Activated CD8-positive, alpha-beta memory T cell treated with anti-CD3 and anti-CD28 coated beads for 4 hours (primary cell): ENCODE measurements at places on chromosomes 12 and 14.
A peak's percentile ranks its signal among the peaks of the same experiment; 100 is the strongest.

DNA sequence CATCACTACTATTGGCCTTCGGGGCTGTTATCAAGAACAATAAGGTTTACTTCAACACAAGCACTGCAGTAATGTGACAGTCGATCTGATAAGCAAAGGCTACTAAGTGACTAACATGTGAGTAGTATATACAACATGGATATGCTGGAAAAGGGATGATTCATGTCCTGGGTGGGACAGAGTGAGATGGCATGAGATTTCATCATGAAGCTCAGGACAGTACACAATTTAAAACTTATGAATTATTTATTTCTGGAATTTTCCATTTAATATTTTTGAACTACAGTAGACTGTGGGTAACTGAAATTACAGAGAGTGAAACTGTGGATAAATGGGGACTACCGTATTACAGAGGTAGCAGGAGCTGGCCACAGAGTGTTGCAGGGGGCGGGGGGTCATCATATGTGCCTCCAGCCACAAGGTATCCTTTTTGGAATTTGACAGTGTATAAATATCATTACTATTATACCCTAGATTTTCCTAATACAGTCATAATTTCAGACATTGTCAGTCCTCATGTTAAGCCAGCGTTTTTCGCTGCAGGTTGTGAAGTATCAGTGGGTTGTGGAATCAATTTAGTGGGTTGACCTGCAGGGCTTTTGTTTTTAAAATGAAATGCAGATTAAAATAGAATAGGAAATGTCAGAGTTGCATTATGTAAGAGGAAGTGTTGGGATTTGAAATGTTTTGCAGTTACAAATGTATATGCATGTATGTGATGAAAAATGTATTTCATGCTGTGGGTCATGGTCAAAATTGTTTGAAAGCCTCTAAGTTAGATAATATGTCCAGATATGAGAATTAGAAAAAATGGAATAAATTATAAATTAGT is 148.0 kb upstream of the NUDT4 start:
- no peak for DNase-seq

- DNase-seq: no peak
Measured at GRCh38 chr14:104356738-104357688, 218.6 kb downstream of the KIF26A start.

- DNase-seq: no peak
Measured at GRCh38 chr12:112161711-112162110, 36.4 kb downstream of the TRAFD1 start.

- no peak for DNase-seq
Measured at GRCh38 chr12:53961025-53961761, 6.5 kb downstream of the HOXC12 start.

- DNase-seq: no peak
Measured at GRCh38 chr12:130645751-130646150, 70.3 kb downstream of the RIMBP2 start.

DNA sequence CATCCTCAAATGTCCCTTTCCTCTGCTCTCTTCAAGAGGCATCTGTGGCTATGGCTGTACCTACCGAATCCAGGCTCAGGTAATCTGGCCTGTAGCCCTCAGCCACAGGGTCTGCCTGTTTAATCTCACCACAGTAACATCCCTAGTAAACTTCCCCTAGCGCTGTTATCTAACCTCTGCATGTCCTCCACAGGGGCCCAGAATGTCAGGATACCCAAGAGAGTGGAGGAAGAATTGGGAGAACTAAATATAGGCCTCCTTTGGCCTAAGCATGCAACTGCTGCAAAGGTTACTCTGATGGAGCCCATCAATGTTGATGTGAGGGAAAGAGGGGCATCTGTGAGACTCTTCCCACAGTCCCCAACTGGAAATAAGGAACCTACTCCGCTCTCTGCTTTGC is 63.2 kb upstream of the IFNG-AS1 start:
- no peak for DNase-seq

GRCh38 chr12:108289350-108290161 is 49.6 kb downstream of the CMKLR1 start:
- no peak for DNase-seq

GRCh38 chr12:120720234-120720986 is 5.2 kb upstream of the ACADS start:
- no peak for DNase-seq

DNA sequence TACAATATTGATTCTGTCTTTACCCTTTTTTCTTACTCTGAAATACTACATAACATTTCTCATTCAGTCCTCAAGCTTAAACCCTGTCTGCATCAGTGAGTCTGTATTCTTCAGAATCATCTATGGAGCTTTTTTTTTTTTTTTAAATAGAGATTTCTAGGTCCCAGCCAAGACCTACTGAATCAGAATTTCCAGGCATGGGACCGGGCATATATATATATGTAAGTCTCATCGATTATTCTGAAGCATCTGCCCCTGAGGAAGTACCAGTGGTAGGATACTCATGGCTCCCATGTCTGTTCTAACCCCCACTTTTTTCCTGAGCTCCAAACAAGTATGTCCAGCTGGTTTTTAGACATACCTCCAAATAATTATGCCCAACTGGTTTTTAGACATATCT is 6.1 kb downstream of the DDX47 start:
- DNase-seq: no peak

GRCh38 chr12:50101663-50102062 is 2.1 kb upstream of the GPD1 start:
- DNase-seq: no peak

DNA sequence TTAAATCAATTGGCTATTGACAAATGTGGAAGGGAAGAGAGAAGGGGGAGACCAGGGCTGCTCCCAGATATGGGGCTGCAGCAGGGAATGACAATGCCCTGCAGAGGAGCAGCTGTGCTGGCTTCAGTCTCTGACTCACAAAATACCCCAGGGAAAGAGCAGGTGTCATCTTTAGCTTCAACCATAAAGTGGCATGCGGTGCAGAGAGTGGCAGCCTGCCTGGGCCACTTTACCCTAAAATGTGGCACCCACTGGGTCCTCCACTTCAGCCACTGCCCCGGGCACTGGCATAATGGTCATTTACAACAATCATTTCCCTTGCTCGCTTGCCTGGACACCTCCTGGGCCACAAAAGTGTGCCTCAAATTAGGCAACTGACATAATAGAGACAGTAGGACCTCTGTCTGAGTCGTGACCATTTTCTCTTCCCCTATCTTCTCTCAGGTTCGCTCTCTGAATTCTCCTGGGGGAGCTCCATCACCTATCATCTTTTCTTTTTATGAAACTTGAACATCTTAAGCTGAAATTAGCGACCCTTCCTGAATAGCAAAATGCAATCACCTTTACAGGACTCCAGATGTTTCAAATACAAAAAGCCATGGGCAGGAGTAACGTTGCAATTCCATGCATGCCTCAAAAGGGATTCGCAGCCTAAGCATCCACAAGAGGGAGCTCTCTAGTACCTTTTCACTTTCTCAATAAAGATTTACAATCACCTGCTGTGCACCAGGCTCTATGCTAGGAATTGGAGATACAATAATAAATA is 179.9 kb upstream of the ATF7IP start:
- DNase-seq: no peak

DNA sequence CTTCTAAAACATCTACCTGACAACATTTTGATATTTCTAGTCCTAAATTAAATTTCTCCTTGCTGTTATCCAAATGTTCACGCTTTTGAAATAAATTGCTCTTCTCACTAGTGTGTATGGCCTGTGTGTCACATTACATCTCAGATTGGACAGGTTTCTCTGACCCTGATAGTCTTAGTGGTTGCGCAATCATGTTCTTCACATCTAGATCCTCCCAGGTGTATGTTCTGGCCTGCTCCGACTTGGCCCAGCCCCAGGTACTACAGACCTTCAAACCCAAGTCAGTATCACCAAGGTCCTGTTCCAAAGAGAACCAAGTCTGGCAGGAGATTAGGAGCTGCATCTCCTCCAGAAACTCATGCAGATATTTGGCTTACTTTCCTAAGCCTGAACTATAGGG is 209.5 kb downstream of the ASCL1 start:
- DNase-seq: no peak

DNA sequence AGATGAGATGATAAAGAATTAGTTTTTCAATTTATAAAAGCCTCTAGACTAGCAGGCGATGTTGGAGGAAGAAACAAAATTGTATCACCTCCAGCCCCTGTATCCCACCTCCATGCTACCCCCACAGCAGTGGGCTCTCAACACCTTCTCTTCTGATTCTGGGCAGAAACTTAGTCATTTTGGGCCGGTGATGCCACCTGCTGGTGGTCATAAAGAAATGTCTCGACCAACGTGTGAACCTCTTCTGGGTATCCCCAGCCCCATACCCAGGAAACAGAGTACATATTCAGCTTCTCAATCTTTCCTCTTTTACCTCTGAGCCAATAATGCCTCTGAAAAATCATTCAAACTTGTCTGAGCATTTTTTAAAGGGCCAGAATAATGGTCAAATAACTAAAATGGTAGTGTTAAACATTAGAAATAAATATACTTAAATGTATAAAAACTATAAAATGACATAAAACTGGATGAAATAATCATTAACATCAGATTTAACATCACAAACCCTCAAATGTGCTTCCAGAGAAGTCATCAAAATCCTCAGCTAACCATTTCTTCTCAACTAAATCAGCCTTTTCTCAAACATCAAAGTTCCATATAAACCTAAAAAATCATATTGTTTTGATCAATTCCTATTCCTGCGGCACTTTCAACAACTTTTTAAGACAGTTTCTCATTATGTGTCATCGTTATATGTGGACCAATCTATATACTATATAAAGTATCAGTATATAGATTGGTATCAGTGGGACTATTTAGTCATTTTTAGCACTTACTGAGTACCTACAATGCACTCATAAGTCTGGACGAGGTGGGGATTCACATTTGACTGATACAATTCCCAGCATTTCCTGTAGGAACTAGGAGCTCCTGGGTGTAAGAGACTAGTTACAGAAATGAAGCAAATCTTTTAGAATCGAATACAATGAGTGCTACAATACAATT is 69.4 kb downstream of the ATXN2 start:
- peak; percentile 18 for DNase-seq

DNA sequence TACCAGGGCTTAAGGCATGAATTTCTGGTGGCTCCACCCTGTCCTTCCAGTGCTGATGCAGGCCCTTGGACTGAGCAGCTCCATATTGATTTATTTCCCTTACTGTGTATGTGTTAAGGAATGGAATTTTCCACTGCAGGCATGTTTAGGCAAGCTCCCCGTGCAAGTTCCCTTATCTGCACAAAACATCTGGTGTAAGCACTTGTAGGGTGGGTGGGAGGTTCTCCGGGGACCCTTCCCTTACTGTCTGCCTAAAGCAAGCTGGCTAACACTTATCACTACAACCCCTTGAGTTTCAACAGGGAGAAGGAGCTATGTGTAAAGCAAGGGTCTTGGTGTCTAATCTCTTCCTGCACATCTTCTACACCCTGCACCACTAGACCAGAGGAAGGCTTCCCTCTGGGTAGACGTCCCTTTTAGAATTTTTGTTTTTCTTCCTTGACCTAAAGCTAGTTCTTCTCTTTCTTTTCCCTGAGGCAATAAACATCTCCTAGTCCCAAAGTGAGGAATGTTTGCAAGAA is 22.0 kb upstream of the DRAM1 start:
- DNase-seq: no peak

GRCh38 chr12:80756875-80757274 is 40.2 kb downstream of the MYF5 start:
- no peak for DNase-seq

DNA sequence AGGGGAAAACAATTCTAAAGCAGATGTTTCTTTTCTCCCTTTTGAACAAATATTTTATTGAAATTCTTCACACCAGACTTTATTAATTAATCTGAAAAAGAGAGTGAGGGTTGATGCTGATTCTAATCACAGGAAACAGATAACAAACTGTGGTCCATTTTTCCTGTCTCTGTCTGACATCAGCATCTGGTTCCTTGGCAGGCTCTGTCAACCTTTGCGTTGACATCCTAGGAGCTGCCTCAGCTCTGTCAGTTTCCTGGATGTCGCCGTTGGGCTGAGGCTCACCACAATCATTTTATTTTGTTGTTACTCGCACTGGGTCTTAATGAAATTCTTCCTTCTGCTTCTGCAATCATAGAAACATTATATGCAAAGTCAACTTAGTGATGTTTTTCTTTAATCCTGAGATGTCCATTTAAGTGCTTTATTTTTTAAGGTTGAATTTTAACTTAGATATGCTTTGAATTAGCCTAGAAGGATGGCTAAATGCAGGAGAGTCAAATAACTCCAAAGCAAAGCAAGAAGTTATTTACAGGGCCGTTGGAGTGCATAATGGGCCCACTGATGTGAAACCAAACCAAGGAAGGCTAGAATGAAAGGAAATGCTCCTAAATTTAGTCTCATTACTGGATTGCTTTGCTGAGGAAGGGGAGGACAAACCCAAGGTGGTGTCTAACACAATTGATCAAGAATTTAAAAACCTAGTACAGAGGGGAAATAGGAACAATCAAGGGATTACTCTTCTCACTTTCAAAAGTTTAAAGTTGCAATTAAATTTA is 542.4 kb downstream of the FLRT2 start:
- DNase-seq: no peak

DNA sequence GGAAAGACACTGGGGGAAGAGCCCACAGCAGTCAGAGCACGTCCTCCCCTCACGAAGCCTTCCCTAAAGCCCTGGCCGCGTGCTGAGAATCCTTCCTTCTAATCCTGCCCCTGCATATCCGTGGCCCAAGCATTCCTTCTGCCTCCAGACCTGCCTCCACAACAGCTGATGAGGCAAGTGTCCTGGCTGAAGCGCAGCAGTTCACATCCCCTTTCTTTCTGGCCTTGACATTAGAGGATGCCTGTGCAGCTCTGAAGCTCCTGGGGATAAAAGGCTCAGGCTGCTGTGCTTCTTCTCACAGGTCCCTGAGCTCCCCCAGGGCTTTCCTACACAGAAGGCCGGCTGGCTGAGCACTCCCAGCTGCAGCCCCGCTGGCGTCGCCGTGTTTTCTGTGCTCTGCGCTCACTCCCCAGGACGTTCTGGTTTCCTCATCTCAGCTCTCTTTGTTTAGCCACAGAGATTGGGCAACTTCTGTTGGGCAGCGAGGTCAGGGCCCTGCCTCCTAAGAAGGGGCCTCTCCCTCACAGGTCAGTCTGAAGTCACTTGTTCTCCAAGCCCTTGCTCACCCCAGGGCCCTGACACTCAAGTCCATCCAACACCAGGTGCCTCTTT is 45.8 kb downstream of the NINJ2 start:
- no peak for DNase-seq

GRCh38 chr14:20499108-20499507 is 6.2 kb upstream of the RNASE10 start:
- no peak for DNase-seq

DNA sequence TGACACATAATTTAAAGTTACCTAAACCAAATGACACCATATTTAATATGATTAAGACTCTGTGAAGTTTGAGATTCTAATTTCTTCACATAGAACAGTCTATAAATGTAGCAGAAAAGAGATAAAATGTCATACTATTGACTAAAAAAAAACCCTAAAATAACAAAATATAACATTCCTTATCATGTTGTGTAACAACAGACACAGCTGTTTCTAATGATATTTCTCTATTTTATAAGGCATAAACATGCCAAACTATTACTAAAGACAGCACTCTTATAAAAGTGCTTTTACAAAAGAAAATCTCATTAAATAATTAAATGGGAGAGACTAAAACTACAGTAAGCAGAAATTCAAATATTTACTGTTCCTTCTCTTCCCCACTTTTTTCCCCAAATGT is 49.4 kb downstream of the NOVA1 start:
- no peak for DNase-seq

- peak; percentile 67 for DNase-seq
Measured at GRCh38 chr12:57110104-57111030, 795 bp downstream of the STAT6 start.
